Activated CD4-positive, alpha-beta memory T cell treated with anti-CD3 and anti-CD28 coated beads, Interleukin-2, amount 10 ng/mL, durations not matched to agents 7 days and 5 days (primary cell): ENCODE measurements at places on chromosomes 2 and 18. TPM values are rescaled to one million over a fixed set of nuclear protein-coding genes. Genes with fewer than 3 reads are reported as not detected.

Gene IGFBP2
- total RNA-seq: 1.2 TPM

Gene SFTPB
- not detected for total RNA-seq

DNA sequence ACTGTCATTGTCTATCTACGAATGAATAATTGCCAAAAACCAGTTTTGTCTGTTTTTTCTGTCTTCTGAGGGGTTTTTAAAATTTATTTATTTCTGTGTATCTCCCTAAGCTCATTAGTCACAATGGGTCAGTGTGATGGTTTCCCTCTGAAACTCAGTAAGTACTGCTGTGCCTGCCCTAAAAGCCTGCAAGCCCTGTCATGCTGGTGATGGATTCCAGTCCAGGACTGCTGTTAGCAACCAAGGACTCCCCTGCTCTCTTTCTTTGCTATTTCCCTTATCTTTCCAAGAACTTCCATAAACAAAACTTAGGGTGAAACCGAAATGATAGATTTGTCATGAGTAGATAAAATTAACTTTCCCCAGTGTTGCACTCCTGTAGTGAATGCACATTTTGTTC is 11.8 kb upstream of the DSG2 start:
- no peak for DNase-seq

GRCh38 chr2:35503738-35504199 is 851.8 kb upstream of the CRIM1 start:
- no peak for DNase-seq

- DNase-seq: no peak
Measured at GRCh38 chr2:105747254-105747894, 2.7 kb downstream of the NCK2 start.

DNA sequence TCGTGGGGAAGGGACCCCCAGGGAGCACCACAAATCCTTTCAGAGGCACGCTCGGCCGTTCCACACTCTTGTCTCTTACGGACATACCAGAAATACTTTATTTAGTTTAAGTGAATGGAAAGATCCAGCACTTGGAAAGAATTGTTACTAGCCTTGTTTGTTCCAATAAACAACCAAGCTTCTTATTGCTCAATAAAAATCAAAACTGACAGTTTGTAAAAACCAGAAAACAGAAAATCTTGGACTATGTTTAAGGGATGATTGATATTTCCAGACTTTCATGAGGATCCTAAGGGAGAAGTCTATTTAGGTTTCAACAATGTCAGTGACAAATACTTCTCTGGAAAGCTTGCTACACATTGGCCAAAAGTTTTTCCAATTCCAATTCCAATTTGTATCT is 31.6 kb upstream of the CCBE1 start:
- DNase-seq: no peak

DNA sequence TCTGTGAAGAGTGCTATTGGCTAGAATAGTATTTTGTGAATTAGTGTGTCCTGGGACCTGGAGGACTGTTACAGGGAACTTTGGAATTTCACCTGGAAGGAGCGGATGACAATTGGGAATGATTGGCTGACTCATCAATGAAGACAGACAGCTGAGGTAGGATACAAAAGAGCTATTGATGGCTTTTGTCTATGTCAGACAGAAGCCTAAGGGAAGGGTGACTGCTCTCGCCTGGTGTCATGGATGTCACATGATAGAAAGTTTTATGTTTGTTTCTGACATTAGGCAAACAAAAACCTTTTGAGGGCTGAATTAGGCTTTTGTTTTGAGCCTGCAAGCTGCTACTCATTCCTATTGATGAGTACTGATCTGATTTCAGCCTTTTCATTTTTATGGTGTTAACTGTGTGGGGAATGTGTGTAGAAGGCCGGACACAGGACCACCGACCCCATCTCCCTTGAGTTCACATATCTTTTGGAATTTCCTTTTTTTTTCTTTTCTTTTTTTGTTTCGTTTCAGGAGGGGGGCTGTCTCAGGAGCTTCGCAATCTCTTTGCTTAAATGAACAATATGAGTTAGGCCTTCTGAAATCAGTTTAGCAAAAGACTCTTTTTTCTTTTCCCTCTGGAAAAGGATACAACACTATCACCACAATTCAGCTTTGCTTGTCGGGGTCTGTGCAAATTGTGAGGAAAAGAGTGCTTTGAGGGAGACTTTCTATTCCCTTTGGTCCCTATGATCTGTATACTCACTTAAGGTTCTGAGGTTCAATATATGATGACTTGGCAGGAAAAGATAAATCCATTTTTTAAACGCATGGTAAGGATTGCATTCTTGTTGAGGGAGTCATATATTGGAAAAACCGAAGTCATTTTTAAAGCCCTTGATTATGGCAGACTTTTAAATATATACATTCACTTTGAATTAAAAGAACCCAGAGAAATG is 207.9 kb upstream of the FIGN start:
- no peak for DNase-seq
